ENCODE measurements at places on chromosomes 13 and 19.

GRCh38 chr13:90068658-90069057, 1278.8 kb upstream of the MIR17HG start:
- no peak for DNase-seq

DNA sequence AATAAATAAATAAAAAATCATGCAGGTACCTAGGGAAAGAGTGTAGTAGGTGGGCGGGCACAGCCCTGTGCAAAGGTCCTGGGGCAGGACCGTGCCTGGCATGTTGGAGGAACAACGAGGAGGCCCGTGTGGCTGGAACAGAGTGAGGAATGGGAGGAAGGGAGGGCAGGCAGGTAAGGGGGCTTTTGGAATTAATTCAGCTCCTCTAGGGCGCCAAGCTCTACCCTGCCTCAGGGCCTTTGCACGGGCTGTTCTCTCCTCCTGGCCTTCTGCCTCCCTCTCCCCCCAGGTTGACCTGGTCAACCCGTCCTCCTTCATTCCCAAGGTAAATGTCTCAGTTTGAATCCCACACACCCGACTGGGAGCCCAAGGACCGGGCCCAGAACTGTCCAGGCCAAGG, 31.1 kb upstream of the SEMA6B start:
- DNase-seq, result no peak

DNA sequence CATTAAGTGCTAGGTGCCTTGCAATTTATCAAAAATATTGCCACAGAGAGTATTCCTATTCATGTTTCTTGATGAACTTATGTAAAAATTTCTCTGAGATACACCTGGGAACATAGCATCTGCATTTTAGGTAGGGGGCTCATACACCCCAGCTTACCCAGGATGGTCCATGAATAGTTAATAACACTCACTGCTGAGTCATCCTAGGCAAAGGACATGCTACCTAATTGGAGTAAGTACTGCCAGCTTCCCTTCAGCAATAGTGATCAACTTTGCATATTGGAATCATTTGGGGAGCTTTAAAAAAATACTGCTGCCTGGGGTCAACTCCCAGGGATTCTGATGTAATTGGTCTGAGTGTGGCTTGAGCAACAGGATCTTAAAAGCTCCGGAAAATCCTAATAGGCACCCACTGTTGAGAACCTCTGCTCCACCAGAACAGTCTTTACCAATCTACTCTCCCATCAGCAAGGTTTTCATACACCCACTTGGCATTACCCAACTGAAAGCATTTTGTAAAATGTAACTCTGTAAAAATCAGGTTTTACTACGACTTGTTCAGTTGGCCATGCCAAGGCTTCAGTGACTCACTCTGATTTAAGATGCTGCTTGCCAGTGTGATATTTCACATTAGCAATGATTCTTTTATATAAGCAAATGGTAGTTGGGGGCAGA, 67.2 kb upstream of the FNDC3A start:
- no peak for DNase-seq

DNA sequence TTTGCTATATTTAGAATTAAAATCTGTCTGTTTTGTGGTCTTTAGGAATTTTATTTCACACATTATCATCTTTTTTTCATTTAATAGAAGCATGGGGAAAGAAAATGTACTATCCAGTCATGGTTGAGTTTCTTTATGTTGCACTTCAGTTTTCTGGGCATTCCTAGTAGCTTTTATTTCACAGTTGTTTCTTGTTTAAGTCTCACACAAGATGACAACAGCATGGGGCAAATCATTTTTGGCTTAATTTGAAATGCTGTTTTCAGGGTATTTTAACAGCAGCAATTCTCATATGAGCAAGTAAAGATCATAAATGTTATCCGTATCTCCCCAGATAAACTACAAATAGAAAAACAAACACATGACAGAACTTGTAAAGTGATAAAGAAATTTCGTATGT, 1600.2 kb downstream of the PCDH9 start:
- no peak for DNase-seq

DNA sequence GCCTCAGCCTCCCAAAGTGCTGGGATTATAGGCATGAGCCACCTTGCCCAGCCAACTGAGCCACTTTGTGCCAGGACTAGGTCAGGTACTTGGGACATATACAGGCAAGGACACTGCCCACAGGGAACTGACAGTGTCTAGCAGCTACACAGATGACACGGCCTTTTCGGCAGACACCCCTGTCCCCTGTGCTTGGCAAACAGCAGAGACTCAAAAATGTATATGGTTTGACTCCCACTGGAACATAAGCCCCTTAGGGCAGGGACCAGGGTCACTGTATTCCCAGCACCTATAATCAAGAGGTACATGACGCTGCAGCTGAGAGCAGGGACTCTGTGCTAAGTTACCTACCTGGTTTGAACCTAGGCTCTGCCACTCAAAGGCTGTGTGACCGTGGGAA, 16.8 kb downstream of the ABCC4 start:
- DNase-seq, result no peak

DNA sequence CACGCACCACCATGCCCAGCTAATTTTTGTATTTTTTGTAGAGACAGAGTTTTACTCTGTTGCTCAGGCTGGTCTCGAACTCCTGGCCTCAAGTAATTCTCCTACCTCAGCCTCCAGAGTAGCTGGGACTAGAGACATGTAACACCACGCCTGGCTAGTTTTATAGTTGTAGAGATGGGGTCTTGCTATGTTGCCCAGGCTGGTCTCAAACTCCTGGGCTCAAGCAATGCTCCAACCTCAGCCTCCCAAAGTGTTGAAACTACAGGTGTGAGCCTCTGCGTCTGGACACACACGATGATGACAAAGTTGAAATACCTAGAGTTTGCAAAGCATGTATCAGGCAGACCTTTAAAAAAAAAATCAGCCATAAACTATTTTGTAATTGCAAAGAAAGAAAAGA, 4.6 kb upstream of the PTOV1 start:
- DNase-seq, result no peak

DNA sequence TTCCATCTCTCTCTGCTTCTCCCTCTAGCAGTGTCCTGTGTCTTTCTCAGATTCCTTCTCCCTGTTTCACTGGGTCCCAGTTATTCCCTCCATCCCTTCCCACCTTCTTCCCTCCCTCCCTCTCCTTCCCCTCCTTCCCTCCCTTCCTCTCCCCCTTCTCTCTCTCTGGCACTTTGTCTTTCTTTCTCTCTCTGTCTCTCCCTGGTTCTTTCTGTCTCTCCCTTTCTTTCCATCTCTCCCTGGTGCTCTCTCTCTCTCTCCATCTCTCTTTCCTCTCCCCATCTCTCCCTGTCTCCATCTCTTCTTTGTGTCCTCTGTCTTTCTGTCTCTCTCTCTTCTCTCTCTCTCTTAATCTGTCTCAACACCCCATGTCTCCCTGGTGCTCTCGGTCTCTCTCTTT, 31.7 kb upstream of the CYP2B6 start:
- no peak for DNase-seq

GRCh38 chr19:52188822-52189734, 774 bp upstream of the PPP2R1A start:
- DNase-seq, result no peak

GRCh38 chr13:34246511-34246910, 428.6 kb downstream of the RFC3 start:
- no peak for DNase-seq

- no peak for DNase-seq
Measured at GRCh38 chr13:113770937-113771336, 11.9 kb downstream of the TMEM255B start.
